ENCODE measurements at places on chromosomes 4 and X. TPM values are rescaled to one million over a fixed set of nuclear protein-coding genes. Genes with fewer than 3 reads are reported as not detected.

DNA sequence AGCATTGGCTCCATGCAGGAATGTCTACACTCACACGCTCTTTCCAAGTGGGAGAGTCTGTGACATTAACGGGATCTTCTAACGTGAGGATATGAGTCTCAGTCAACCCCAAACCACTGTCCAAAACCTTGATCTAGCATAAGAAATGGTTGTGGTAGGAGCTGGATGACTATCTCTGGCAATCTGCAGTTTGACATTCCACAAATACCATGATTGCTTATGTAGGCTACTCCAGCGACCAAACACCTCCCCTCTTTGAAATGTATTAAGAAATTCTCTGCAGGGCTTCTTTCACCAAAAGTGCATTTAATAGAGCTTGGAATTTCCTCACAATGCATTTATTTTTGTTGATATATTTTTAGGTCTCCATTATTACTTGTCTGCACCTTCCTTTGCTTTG is 14.1 kb upstream of the STX18 start:
- no peak for DNase-seq

DNA sequence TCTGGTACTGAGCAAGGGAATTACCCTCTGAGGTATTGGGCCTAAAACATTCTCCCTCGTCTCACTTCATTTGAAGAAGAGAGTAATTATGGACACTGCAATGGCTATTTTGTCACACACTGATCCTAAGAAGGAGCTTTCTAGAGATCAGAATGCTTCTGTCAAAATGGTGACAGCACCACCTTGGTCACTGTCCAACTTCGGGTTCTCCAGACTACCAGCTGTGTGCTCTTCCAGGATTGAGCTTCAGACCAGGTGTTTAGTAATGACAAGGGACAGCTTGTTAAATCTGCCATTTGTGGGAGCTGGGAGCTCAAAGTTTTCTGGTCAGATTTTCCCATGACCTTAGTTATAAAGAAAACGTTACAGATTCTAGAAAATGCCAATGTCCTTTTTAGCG is 105.4 kb downstream of the POLA1 start:
- DNase-seq: no peak

GRCh38 chrX:129495900-129496299 is 27.4 kb downstream of the SMARCA1 start:
- DNase-seq: no peak

GRCh38 chr4:47926667-47927258 is 12.4 kb upstream of the NFXL1 start:
- peak; percentile 67 for DNase-seq

DNA sequence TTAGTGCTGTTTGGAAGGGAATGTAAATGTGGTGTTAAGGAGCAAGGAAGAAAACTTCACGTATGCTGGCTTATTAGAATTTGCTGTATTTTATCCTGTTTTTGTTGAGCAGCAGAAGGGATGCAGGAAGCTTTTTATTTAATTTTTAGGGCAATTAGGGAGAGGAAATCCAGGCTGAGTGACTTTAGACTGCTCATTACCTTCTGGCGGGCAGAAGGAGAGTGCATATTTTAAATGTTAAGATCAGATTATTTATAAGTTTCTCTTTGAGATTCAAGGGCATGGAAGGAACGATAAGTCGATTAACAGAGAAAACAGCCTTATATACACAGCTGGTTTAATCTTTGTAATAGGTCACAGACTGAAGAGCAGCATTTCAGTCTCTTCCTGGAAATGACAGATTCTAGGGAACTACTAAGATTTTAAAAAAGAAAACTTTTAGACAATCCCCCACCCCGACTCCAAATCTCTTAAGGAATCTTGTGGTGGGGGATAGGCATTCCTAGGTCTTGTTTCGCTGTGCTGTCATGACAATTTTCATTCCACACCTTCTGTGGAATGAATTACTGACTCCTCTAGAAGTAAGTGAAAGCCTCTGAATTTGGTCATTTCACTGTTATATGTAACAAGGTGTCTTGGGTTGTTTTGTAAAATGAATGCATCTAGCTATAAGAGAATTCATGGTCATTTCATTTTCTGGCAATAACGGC is 402.5 kb downstream of the RAPGEF2 start:
- DNase-seq: no peak

GRCh38 chr4:17033768-17034181 is 135.3 kb upstream of the LDB2 start:
- no peak for DNase-seq

GRCh38 chrX:12929701-12930100 is 23.3 kb downstream of the TLR8 start:
- no peak for DNase-seq

DNA sequence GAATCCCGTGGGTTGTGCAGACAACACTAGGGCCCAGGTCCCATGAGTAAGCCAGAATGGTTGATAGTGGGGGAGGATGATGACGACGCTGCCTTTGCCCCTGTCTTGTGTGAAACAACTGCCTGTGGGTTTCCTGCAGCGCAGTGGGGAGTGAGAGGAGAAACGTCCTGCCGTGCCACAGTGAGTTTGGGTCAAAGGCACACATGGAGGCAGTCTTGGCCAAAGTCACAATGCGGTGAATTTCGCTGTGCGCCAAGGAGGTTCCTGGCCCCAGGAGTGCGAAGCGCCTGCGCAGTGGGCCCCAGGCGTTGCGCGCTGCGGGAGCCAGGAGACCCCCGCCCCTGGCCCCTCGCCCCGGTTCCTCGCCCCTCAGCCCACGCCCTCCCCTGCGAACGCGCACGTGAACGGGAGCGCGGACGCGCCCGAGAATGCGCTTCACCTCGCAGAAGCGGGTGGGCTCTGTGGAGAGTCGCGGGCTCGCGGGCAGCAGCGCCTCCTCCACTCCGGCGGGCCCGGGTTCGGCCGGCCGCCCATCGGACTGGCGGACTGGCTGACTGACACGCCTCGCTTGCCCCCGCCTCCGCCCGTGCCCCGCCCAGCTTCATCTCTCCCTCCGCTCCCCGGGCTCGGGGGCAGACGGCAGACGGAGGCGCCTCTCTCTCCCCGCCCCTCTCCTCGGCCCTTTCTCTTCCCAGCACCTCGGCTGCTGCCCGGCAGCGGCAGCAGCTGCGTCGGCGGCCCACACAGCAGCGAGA is at the start of gene NUDT10:
TSS of gene NUDT10 (plus strand) at position 635 of the 755 bp plus-strand sequence. CDS start 144 bp downstream, outside the sequence.
- DNase-seq: no peak

- no peak for DNase-seq
These were observed 172.5 kb upstream of the ANXA3 start for GRCh38 chr4:78379040-78379439.

GRCh38 chr4:37892641-37893040 is 1.8 kb downstream of the TBC1D1 start:
- no peak for DNase-seq

DNA sequence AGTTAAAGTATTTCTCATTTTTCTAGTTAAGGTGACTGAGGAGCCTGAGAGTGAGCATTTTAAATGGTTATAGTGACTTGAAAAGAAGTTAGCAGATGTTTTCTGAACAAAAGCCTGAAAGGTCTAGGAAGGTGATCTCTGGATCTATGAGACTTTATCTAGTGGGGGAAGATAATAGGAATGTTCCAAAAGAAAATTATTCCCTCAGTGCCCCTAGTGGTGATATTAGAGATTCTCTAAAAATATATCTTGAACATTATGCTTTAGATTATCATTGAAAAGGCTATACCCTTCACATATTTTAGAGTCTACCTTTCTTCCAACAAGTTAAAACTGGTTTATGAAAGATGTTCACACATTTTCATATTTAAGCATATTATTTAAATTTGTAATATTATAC is 69.0 kb upstream of the SPANXN1 start:
- no peak for DNase-seq

GRCh38 chrX:121456315-121456714 is 408.9 kb downstream of the GLUD2 start:
- no peak for DNase-seq

- DNase-seq: no peak
These were observed 24.6 kb upstream of the TBL1X start for GRCh38 chrX:9440116-9440844.

- DNase-seq: no peak
These were observed 61.9 kb upstream of the SLC25A43 start for GRCh38 chrX:119337201-119337600.

- peak; percentile 3 for DNase-seq
These were observed 93.9 kb downstream of the NSUN7 start for GRCh38 chr4:40843696-40844095.

DNA sequence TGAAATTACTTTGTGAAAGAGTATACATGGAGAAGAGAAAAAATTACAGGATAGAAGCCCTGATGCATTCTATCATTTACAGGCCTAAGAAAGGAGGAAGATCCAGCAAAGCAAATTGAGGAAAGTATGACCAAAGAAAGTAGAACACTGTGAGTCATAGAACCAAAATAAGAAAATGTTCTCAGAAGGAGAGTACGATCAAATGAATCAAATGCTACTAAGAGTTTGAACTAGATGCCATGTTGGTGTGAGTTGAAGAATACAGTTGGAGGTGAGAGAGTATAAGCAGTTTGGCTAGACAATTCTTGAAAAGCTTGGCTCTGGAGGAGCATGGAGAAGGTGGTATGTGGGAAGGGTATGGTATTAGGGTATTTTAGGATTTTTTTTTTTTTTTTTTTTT is 161.8 kb downstream of the RPA4 start:
- DNase-seq: no peak

DNA sequence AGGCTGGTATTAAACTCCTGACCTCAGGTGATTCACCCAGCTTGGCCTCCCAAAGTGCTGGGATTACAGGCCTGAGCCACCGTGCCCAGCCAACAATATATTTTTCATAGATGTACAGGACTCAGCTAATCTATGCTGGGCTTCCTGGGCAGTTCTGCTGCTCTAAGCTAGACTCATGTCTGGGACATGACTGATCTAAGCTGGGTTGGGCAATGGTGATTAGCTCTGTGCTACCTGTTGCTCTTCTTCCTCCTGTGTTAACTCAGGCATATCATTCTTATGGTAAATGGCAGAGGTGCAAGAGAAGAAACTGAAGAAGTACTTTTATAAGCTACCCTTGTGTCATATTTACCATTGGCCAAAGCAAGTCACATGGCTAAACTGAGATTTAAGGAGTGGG is 11.4 kb upstream of the SUPT20HL2 start:
- DNase-seq: no peak

- no peak for DNase-seq
These were observed 54.4 kb upstream of the HGFAC start for GRCh38 chr4:3387154-3387942.

GRCh38 chr4:151329217-151330007 is 4.0 kb upstream of the SH3D19 start:
- DNase-seq: no peak

DNA sequence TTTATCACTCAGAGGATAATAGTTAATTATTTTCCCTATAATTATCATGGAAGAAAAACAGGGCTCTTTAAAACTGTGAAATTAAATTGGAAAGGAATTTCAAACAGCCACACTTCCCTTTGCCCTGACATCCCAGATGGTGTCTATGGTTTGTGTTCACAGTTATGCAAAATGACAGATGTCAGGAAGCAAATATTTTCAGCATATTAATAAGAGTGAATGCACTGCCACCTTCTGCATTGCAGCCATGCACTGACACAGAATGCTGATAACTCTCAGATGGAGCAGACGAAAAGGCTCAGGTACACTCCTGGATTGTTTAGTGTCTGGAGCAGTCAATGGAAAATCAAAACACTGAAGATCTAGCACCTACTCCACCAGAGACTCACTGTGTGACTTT is 57.6 kb downstream of the RWDD4 start:
- DNase-seq: no peak

GRCh38 chrX:53001958-53002357 is 43.6 kb upstream of the FAM156A start:
- no peak for DNase-seq

- DNase-seq: no peak
These were observed 48.4 kb downstream of the ARHGAP10 start for GRCh38 chr4:147780137-147780777.

GRCh38 chrX:33129607-33130006 is 81.7 kb downstream of the DMD start:
- DNase-seq: no peak

The GUCY1A1 gene
- total RNA-seq: 23.6 TPM

The PAGE5 gene
- total RNA-seq: not detected

The NAP1L2 gene
- not detected for total RNA-seq

The NIPAL1 gene
- total RNA-seq: 21.0 TPM

The DMRTC1 gene
- total RNA-seq: not detected

The EGFL6 gene
- not detected for total RNA-seq

The FHIP1A gene
- total RNA-seq: 19.3 TPM

The HELT gene
- total RNA-seq: not detected

The ENAM gene
- 0.26 TPM for total RNA-seq

The CXCL6 gene
- total RNA-seq: 48.2 TPM

The TMEM35A gene
- total RNA-seq: not detected
